HepG2 (cell line): ENCODE measurements at places on chromosomes 11 and 22.

DNA sequence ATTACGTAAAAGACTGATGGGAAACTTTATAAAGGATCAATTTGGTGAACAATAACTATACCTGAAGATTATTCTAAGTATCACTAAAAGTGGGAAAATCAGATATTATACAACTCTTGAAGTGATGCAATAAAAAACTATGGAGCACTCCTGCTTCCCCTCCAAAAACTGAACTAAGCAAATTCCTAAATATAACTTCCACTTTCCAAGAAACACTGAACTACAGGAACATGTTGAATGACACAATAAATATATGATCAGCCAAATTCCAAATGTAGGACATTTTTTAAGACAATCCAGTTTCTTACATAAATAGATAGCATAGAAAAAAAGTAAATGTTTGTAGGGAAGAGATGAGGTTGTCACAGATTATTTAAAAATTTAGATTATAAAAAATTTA is 102.1 kb upstream of the APOA1 start:
- H3K4me3 ChIP-seq = no peak overlapping the region
- no peaks in the 10 kb centered on the region for H3K27me3 ChIP-seq
- H3K27ac ChIP-seq = no peak overlapping the region
- H3K4me1 ChIP-seq = peaks cover 14% of the 10 kb centered on the region

DNA sequence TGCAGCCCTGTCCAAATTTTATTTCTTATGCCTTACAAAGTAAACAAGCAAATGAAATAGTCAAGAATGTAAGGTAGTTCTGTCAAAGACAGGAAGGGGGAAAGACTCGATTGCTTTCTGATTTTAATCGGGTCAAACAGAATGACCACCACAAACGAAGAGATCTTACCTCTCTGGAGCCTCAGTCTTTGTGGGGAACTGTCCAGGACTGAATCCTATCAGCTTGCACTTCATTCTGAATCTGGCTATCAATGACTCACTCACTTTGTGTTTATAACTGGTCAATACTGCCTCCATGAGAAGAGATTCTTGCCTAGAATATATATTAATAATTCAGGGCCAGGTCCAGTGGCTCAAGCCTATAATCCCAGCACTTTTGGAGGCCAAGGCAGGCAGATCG is 17.2 kb downstream of the MSANTD2 start:
- no peak overlapping the region for H3K27ac ChIP-seq
- no peak for DNase-seq
- H3K4me3 ChIP-seq = no peak overlapping the region
- H3K27me3 ChIP-seq = no peaks in the 10 kb centered on the region
- H3K4me1 ChIP-seq = no peaks in the 10 kb centered on the region

DNA sequence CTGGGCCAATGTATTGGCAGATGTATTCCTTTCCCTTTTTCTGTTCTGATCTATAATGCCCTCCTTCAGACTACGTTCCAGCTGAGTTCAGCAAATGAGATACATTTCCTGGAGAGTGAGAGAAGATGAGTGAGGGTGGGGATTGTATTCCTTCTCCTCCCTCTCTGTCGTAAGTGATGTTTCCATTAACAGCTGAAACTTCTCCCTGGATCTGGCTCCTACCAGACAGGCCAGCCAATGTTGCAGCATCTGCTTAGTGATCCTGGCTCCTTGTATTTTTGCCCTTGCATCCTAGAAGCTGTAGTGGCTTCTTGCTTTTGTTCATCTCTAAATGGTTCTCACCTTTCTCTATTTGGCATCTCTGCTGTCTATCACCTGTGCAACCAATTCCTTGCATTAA is 48.2 kb upstream of the MTMR2 start:
- H3K27ac ChIP-seq = no peak overlapping the region
- H3K4me3 ChIP-seq = no peak overlapping the region
- H3K36me3 ChIP-seq = no peaks in the 10 kb centered on the region
- H3K27me3 ChIP-seq = no peaks in the 10 kb centered on the region
- no peaks in the 10 kb centered on the region for H3K4me1 ChIP-seq

DNA sequence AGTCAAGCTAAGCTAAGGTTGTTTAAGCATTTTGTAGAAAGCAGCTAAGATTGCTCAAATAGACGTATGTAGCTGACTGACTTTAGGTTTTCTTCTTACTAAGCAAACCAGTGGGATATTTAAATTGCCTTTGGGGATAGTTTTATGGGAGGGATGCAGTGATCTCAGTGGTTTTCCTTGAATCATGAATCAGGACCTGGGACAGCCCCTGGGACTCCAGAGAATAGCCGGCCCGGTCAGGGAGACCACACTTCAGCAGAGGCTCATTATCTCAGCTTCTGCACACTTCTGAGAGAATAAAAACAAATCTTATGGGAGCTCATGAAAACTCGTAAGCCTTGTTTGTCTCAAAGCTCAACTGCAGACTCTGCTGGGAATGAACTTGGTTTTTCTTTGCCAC is at the start of gene OR9I1:
Gene OR9I1 (minus strand): TSS at position 62 of the 400 bp plus-strand sequence. CDS start 6,086 bp downstream, outside the sequence.
- DNase-seq = no peak
- no peak within 1 kb of the TSS for H3K4me3 ChIP-seq
- H3K27me3 ChIP-seq = peaks cover 4% of the 10 kb centered on the region; the same call in 1 of the 3 replicates
- H3K36me3 ChIP-seq = no peaks in the 10 kb centered on the region
- no peaks in the 10 kb centered on the region for H3K4me1 ChIP-seq

- no peak for DNase-seq
- H3K36me3 ChIP-seq = peaks cover 54% of the 10 kb centered on the region
- H3K27me3 ChIP-seq = no peaks in the 10 kb centered on the region
- no peak overlapping the region for H3K27ac ChIP-seq
- no peak overlapping the region for H3K4me3 ChIP-seq
Observed at GRCh38 chr11:106091480-106092123, 14.1 kb downstream of the AASDHPPT start.

GRCh38 chr11:123421589-123421988 is 8.5 kb upstream of the GRAMD1B start:
- no peaks in the 10 kb centered on the region for H3K36me3 ChIP-seq
- H3K4me1 ChIP-seq = peaks cover 9% of the 10 kb centered on the region
- no peak overlapping the region for H3K27ac ChIP-seq
- H3K4me3 ChIP-seq = no peak overlapping the region
- DNase-seq = no peak

DNA sequence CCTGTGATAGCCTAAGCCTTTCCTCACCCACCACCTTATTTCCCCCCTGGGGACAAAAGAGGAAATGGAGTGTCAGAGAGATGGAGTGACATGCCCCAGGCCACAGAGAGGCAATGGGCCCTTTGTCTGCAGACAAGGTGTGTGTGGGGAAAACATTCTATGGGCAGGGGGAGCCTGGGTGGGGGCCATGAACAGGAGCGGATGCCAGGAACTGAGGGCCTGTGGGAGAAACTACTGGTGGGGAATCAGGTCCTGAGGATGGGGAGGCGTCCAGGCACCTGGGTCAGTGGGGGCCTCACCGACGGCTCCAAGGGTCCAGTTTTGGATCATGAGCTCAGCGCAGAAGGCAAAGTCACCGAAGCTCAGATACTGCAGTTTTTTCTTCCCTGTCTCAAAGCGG is 3.0 kb downstream of the FIBP start:
- H3K27me3 ChIP-seq = no peaks in the 10 kb centered on the region
- no peak overlapping the region for H3K4me3 ChIP-seq
- peaks cover 4% of the 10 kb centered on the region; the same call in 1 of the 2 replicates for H3K36me3 ChIP-seq
- H3K4me1 ChIP-seq = peaks cover 54% of the 10 kb centered on the region
- H3K27ac ChIP-seq = no peak overlapping the region
- DNase-seq = no peak

- H3K27me3 ChIP-seq = no peaks in the 10 kb centered on the region
- no peaks in the 10 kb centered on the region for H3K4me1 ChIP-seq
- H3K4me3 ChIP-seq = no peak overlapping the region
- no peaks in the 10 kb centered on the region for H3K36me3 ChIP-seq
- H3K27ac ChIP-seq = no peak overlapping the region
Observed at GRCh38 chr11:120773501-120774031, 250.3 kb upstream of the TBCEL start.

DNA sequence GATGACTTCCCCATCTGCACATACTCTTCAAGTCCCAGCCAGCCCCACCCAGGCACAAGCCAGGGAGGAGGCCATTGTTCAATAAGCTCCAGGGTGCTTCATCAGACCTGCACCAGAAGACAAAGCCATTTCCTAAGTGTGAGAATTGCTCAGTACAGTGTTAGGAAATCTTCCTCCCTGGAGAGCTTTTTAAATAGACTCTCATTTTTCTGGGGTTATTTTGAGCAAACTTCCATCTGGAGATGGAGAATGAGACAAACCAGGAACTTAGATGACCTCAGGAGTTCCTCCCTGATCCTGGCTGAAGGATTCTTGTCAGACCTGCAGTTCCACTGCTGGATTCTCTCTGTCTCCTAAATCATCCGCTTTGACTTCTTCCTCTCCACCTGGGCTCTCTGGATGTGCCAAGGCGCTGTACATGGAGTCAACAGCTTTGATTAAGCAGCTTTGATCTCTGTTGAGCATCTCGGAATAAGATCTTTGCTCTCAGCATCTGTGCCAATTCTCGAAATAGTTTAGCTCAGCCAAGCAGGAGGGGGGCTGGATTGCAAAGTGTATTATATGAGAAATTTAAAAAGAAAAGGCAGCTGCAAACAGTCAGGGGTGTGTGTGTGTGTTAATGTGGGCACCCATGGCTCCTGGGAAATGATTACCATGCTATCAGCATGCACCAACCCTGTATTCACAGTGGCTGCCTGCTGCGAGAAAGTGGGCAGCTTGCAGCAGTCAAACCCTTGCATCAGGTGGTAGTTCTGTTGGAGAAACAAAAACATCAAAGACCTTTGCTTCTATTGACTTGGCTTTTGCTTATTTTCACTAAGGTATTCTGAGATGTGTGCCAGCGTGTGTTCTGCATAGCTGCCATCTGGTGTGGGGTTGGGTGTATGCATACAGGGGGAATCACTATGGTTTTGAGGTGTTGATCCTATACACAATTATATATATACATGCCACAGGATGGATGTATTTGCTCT is 70.2 kb upstream of the NAV2 start:
- DNase-seq = no peak
- peaks cover 7% of the 10 kb centered on the region; the same call in 2 of the 3 replicates for H3K27me3 ChIP-seq
- no peaks in the 10 kb centered on the region for H3K36me3 ChIP-seq
- no peak overlapping the region for H3K4me3 ChIP-seq
- no peak overlapping the region for H3K27ac ChIP-seq
- no peaks in the 10 kb centered on the region for H3K4me1 ChIP-seq

DNA sequence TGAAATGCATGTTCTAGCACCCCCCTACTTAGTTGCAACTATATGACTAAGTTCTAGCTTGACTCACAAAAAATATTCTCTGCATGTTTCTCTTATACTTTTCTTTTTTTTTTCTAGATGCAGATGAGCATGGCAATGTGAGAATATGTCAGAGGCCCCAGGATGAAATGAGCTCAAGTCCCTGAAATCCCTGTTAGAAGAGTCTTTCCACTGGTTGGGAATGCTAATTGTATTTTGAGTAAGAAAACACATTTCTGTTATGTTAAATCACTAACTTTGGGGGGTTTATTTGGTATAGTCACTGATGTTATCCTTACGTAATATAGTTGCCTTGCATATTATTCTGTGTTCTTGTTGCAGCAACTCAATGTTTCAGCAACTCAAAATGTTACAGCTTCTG is 306.1 kb upstream of the CCDC179 start:
- no peaks in the 10 kb centered on the region for H3K4me1 ChIP-seq
- H3K27me3 ChIP-seq = no peaks in the 10 kb centered on the region
- no peak for DNase-seq
- no peak overlapping the region for H3K4me3 ChIP-seq
- H3K27ac ChIP-seq = no peak overlapping the region
- no peaks in the 10 kb centered on the region for H3K36me3 ChIP-seq

- DNase-seq = no peak
- no peaks in the 10 kb centered on the region for H3K4me1 ChIP-seq
- no peaks in the 10 kb centered on the region for H3K36me3 ChIP-seq
- H3K27me3 ChIP-seq = peaks cover 7% of the 10 kb centered on the region
- H3K4me3 ChIP-seq = no peak overlapping the region
- H3K27ac ChIP-seq = no peak overlapping the region
Observed at GRCh38 chr11:117870103-117870952, 6.1 kb downstream of the FXYD6 start.

- H3K4me1 ChIP-seq = no peaks in the 10 kb centered on the region
- H3K27me3 ChIP-seq = peaks cover 3% of the 10 kb centered on the region; the same call in 1 of the 3 replicates
- no peak for DNase-seq
- no peak overlapping the region for H3K4me3 ChIP-seq
Observed at GRCh38 chr11:134480136-134480712, 68.2 kb upstream of the B3GAT1 start.

GRCh38 chr22:40766956-40767355 is 52.2 kb downstream of the SLC25A17 start:
- no peak for DNase-seq
- no peak overlapping the region for H3K27ac ChIP-seq
- H3K4me1 ChIP-seq = no peaks in the 10 kb centered on the region
- peaks cover 21% of the 10 kb centered on the region; the same call in 2 of the 3 replicates for H3K36me3 ChIP-seq

- no peak overlapping the region for H3K4me3 ChIP-seq
- H3K36me3 ChIP-seq = peaks cover 32% of the 10 kb centered on the region
- H3K27me3 ChIP-seq = no peaks in the 10 kb centered on the region
- no peak for DNase-seq
Observed at GRCh38 chr11:70360211-70360610, 38.1 kb upstream of the CTTN start.
